Spleen (tissue), 13 donors: ENCODE measurements at places on chromosomes 6 and 20. TPM values are rescaled to one million over a fixed set of nuclear protein-coding genes. Genes with fewer than 3 reads are reported as not detected.

TAP2 gene
- 78.5 TPM for total RNA-seq

ACOT8 gene
- total RNA-seq = 37.4 TPM

DNA sequence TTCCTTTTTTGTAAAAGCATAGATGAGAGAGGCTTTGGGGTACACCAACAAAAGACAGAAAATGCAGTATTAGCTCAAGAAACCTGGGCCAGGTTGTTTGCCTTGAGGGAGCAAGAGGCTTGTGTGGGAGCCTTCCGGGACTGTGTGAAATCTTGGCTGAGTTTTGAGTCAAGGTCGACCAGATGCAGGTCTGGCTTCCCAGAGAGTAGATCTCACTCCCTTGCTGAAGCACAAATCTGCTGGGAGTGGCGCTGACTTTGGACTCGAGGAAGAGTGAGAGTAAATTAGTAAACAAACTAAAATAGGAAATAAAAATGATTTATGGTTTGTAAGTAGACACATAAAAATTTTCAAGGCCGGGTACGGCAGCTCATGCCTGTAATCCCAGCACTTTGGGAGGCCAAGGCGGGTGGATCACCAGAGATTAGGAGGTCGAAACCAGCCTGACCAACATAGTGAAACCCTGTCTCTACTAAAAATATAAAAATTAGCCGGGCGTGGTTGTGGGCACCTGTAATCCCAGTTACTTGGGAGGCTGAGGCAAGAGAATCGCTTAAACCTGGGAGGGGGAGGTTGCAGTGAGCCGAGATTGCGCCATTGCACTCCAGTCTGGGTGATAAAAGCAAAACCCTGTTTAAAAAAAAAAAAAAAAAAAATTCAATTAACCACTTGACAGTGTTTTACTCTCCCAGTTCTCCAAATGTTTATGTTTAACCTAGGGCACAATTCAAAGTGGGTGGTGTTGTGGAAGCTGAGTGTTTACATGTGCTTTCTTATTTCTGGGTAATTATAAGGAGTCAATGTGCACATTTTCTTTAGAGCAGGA lies 27.7 kb upstream of the EDN1 start:
- no peak for DNase-seq

GRCh38 chr20:52083627-52084232 lies 107.8 kb downstream of the ZFP64 start:
- no peak for DNase-seq

DNA sequence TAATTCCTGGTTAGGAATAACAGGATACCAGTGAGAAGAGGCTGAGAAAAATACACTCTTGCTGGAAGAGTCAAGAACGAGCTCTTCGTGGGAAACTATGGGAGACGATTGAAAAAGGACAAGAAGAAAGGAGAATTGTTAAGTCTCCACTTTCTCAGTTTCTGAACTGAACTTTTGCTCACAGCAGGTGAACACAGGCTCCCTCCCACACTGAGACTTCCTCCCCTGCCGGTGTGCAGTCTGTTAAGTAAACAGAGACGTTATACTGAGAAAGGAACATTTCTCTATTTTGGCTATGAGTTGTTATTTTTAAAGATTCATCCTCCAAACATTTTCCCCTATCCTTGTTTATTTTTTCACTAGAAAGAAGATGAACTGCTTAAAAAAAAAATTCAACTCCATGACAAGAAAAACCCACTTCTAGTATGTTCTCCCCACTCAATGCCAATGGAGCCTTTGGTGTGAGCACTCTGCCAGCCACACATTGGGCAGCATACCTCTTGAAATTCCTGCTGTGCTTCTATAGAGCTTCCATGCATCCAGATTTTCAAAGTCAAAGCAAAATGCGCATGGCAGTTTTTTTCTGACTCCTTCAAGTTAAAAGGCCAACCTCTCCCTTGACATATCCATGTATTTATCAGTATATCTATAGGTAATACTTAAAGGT lies 250.5 kb downstream of the ESR1 start:
- no peak for DNase-seq

- no peak for DNase-seq
These were observed 22.7 kb downstream of the MRPL14 start for GRCh38 chr6:44104481-44105021.

DNA sequence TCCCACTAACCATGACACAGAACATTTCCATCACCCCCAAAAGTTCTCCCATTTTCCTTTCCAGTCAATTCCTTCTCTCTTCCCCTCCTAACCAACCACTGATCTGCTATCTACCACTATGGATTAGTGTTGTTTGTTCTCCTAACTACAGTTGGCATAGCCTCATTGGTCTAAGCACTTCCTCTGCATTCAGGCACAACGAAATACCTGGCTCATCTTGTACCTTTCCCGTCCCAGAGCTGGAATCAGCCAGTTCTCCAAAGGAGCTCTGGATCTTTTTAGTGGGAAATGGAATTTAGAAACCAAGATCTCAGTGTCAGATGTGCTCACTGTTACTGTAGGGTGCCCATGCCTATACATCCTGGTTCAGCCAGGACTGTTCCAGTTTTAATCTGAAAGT lies 4.0 kb upstream of the WTAP start:
- no peak for DNase-seq
